GOT3 (cell line): ENCODE measurements at places on chromosomes 16 and 17.

DNA sequence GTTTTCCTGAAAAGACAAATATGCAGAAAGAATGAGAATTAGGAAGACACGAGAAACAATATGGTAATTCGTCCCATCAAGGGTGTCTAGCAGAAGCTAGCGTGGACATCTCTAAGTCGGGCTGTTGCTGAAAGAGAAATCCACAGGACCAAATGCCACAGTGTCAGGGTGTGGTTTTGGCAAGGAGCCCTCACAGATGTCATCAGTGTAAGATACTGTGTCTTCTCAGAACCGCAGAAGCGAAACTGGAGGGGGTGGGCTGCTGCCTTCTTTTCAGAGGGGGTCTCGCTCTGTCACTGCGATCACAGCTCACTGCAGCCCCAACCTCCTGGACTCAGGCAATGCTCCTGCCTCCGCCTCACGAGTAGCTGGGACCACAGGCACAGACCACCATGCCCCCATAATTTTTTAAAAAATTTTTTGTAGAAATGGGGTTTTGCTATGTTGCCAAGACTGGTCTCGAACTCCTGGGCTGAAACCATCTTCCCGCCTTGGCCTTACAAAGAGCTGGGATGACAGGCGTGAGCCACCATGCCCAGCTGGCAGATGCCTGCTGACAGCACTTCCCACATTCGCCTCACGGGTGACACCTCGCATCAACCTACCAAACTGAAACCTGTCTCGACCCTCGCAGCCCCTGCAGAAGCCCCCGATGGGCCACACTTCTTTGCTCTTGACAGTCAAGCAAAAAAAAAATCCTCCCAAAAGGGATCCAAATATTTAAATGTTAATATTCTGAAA is 26.2 kb downstream of the TRAP1 start:
- no peak for DNase-seq

DNA sequence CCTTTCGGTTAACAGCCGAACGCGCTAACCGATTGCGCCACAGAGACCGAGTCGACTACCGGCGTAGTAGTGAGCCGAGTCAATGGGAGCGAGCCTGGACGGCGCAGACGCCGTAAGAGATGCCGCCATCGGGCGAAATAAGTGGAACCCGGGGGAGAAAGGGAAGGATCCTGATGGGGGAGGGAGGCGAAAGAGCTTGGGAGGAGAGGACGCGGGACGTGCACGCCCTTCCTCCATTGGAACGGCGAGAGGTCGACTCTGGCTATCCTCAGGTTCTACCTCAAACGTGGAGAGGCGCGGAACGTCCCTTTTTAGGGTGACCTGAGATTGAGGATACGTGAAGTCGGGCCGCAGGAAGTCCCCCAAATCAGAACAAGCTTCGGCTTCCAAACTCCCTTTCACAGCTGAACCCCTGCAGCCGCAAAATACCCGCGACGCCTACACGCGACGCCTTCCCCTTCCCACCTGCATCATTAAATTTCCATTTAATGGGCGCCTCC is 683 bp upstream of the PSMB3 start:
- DNase-seq: peak; percentile 60

DNA sequence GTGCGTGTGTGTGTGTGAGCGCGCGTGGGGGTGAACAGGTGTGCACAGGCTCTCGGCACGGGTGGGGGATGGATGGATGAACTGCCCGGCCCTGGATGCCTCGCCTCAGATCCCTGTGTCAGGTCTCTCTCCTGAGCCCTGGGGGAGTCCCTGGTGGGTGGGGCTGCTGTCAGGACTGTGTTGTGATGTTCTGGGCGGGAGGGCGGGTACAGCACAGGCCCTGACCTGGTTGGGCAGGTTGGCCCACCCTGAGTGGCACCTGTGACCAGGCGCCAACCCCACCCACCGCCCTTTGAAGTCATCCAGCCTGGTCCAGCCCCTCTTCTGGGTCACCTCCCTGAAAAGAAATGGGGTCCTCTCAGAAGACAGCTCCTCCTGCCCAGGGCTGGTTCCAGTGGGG is 41.6 kb upstream of the TAC4 start:
- no peak for DNase-seq

DNA sequence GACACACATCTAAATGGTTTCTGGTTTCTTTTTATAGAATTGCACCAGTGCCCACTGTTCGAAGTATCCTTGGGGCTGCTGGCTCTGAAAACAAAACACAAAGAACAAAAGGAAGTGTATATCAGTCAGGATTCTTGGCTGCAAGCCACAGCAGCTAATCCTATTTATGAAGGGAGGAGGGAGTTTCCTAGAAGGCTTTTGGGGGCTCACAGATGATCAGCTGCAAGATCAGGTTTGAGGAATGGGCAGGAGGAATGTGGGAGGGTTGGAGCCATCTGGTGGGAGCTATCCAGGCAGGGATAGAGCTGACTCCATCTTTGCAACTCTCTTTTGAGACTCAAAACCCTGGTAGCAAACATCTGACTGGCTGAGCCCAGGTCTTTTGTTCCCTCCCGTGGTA is 118.3 kb upstream of the EEF2KMT start:
- no peak for DNase-seq

DNA sequence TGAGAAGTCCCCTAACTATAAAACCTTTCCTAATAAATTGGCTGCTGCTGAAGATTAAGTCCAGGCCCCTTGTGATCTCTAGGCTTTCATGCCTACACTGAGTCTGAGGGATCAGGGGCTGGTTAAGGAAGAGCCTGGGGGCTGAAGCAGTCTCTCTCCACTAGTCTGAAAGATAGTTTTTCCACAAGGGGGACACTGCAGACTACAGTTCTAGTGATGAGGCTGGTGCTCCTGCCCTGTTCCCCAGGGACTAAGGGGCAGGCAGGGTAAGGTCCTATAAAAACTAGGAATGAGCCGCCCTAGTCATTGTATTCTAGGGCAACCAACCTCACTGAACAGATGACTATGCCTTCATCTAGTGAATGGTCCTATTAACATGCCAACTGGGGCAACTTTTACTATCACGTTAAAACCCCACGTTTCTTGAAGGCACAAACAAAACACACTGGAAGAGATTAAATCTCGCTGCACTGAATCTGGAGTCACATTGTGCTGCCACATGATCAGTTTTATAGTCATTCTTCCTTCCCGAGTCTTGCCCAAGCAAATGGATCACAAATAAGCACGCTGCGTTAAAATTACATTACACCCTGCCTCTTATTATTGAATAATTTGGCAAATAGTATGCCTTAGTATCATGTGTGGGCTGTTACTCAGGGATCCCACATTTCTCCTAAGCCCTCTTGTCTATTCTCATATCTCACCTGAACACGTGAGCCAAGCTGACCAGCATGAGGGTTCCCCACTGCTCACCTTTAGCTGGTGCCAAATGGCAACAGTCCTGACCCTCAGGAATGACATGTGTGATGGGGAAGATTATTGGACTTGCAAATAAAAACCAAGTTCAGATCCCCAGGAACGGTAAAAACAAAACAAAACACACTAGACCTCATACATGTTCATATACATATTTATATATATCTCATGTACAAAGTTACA is 95.4 kb upstream of the TOB1 start:
- no peak for DNase-seq
